T follicular helper cell (primary cell): ENCODE measurements at places on chromosomes 16 and 17.
A peak's percentile ranks its signal among the peaks of the same experiment; 100 is the strongest.

GRCh38 chr16:65235339-65236177 is 113.7 kb upstream of the CDH11 start:
- no peak for DNase-seq

- DNase-seq: peak; percentile 5
Observed at GRCh38 chr17:48510761-48511604, 19.8 kb downstream of the HOXB1 start.

- no peak for DNase-seq
Observed at GRCh38 chr17:50448643-50449042, 20.0 kb downstream of the CHAD start.

GRCh38 chr16:86048221-86048620 is 149.3 kb downstream of the IRF8 start:
- DNase-seq: no peak

GRCh38 chr17:41896726-41897125 is 22.0 kb downstream of the ACLY start:
- DNase-seq: no peak

DNA sequence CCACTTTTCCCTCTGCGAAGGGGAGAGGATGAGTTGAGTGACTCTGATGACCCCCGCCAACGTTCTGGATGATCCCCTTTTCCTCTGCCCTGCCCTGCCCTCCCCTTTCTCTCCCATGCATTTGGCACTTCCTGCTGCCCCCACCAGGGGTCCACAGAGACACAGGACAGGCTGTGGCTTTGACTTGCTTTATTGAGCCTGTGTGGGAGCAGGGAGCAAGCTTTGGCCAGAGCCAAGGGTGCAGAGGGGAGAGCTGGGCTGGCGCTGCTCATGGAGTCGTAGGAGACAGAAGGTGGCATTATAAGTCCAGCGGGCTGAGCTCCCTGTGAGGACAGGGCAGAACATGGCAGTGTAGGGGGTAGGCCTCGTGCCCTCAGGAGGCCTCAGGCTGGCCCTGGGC is 1.6 kb downstream of the PPY start:
- no peak for DNase-seq

DNA sequence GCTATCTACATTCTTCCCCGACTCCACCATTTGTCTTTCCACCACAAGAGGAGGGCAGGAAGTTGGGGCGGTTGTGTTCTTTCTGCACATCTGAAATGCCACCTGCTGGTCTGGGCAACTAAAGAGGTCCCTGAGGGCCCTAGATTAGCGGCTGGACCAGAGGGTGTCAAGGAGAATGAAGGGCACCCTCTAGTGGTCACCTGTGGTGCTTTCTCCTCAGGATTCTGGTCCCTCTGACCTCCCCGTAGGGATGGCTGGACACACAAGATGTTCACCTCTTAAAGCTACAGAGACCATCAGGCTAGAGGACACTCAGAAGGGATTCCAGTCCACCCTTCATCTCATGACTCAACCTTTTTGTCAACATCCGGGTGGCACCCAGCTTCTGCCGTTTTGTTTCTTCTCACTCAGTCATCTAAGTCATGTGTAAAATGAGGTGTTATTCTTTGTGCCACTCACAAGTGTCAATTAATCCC is 2.9 kb upstream of the SCIMP start:
- no peak for DNase-seq

DNA sequence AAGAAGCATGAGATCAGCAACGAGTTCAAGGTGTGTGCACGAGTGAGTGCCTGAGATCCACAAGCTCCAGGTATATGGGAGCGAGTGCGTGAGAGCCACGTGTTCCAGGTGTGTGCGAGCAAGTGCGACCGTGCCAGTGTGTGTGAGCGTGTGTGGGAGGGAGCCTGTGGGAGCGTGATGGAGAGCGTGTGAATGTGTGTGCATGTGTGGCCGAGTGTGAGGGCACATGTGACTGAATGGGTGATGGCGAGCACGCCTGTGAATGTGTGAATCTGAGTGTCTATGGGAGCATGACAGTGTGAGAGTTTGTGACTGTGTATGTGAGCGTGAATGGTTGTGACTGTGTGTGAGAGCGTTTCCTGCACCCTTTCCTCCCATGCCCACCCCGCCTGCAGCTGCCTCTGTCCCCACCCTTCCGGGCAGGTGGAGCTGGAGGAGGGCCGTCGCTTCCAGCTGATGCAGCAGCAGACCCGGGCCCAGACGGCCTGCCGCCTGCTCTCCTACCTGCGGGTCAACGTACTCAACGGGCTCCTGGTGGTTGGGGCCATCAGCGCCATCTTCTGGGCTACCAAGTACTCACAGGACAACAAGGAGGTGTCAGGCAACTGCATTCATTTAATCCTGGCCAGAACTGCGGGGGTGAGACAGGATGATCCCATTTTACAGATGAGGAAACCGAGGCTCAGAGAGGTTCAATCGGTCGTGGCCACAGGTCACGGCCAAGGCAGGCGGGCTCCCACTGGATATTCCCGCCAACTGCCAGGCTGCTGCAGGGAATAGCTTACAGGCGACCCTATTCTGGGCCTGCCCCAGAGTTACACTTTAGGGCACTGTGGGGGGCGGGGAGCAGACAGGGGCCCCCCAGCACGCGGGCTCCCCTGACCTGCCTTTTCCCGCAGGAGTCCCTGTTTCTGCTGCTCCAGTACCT is 3.7 kb downstream of the TMC8 start:
- DNase-seq: peak; percentile 77

DNA sequence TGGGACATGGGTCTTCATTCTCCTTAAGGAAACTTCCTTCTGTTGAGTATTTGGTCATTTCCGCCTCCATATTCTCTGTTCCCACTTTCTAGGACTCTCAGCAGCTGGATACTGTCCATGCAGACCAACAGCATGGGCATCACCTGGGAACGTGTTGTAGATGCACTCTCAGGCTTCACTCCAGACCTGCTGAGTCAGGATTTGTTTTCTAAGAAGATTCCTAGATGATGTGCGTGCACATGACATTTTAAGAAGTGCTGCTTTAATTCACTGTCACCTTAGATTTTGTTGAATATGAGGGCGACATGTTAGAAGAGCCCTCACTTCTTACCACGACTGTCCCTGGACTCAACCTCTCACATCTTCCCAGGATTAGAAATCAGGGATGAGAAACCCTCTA is 10.0 kb upstream of the SDK2 start:
- DNase-seq: no peak

- no peak for DNase-seq
Observed at GRCh38 chr16:75632857-75633256, 9.8 kb upstream of the ADAT1 start.

DNA sequence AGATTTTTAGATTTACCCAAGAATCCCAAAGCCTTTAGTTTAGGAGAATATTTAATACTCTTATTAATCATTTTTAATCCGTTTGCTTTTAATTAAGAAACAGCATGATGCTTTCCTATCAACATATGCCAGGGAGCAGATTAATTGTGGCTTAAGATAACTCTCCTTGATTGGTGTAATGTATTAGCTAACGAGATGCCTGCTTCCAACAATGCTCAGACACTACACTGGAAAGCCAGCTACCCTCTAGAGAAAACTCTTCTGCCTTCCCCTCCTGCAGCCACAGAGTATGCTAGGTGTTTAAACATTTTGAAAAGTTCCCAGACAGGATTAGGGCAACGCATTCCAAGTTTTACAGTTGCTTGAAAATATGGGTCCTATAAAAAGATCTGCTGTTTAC is 142.2 kb downstream of the AATF start:
- DNase-seq: no peak

DNA sequence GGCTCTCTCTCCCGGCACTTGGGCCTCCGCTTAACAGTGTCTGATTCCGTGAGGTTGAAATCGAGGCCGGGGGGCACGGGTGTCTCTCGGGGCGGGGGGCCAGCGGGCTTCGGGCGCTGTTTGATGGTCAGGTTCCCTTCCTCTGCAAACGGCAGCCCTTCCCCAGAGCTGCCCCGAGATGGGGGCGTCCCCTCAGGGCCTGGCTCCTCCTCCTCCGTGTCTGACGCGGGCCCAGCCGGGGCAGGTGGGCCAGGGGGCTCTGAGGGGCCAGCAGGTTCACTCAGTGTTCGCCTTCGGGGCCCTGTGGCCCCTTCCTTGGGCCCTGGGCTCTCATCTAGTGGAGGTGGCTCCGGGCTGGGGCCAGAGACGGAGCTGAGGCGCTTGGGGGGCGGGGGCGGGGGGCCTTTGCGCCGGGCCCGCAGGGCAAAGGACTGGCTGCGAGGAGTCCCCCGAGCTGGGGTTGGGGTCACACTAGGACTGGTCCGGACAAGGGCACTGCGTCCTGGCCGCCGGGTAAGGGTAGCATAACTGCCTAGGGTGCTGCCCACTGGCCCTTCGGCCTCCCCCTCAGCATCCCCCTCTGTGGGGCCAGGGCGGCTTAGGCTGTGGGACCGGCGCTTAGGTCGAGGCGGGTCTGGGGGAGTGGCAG is 13.1 kb downstream of the CASKIN2 start:
- DNase-seq: no peak

DNA sequence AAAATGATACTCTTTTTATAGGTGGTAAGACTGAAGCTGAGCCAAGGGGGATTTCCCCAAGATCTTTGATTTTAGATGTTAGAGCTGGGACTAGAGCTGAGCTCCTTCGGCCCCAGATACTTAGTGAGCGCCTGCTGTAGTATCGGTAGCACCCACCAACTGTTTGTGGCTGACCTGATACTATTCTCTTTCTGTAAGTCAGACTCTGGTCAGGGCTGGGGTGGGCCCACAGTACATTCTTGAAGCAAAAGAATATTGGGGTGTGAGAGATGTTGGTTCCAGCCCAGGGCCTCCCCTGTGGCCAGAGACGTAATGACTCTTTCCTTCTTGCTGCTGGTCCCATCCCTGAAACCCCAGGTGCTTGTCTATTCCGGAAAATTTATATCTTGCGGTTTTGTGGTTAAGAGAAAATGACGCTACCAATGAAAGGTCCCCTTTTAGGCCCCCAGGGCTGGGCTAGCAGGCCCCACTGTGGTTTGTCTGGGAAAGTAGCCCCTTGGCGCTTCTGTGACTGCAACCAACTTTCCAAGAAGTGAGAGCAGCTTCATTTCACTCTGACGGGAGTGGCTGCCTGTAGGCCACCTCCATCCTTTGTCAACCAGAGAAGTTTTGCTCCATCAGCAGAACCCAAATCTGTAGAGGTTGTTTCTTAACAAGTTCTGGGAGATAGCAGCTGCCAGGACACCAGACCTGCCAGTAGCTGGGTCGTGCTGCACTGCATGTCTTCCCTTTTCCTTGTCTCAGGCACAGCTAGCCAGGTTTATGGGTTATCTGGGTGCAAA is 86.4 kb upstream of the LGALS9 start:
- no peak for DNase-seq

GRCh38 chr16:89217388-89218191 is at the start of gene ZNF778:
Gene ZNF778 (plus strand): TSS chr16:89217703. CDS start chr16:89221128, 3,425 bp downstream.
- peak; percentile 71 for DNase-seq

DNA sequence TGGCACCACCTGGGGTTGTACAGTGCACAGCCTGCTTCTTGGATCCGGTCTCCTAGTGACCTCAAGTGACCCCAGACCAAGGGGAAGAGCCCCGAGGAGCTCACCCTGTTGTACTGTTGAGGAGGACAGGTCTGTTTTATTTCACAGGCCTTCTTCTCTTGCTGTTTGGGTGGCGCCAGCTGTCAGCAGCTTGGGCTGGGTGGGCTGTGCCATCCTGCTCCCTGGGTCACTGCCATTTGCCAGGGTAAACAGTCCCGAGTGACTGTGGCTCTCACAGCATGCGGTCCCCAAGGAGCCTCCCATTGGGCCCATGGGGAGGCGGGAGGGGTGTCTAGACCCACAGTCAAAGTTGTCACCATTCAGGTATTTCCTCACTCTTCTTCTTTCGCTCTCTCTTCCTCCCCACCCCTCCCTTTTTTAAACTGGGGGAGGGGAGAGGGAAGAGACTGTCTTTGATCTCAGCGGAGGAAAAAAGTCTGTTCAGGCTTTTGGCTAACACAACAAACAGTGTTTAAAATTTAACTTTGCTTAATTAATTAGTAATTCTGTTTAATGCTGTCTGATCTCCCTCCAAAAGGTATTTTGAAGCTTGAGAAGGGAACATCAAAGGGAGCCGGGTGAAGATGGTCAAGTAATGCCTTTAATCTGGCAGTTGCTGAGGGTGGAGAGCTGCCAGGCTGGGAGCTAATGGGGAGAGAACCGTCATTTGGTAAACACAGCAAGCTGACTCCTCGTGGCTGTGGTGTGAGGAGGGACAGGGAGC is 64.0 kb downstream of the SNX20 start:
- DNase-seq: no peak

- DNase-seq: no peak
Observed at GRCh38 chr17:7484919-7485377, 782 bp downstream of the POLR2A start.

GRCh38 chr17:65364438-65364837 is 197.0 kb downstream of the AXIN2 start:
- DNase-seq: no peak

DNA sequence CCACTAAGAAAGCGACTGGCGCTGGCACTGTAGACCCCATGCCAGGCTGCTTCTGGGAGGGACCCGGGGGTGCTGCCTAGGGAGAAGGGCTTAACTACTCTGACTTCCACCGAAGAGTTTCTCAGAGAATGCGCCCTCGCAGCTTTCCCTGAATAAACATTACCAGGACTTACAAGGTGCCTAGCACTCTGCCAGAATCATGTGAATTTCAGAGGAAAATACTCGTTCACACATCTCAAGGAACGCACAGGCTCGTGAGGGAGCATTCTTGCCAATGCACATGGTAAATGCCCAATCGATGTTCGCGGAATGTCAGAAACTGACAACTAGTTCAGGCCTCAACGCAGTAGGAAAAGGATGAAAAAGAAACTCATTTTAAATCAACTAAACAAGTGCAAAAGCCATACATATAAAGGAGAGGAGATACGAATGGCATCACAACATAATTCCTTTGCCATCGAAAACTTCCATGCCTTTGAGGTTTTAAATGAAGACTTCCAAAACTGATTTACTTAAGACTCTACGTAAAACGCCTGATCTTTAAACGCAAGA is 999 bp downstream of the CMC2 start:
- DNase-seq: no peak

GRCh38 chr17:51435641-51436091 is 175.3 kb downstream of the UTP18 start:
- no peak for DNase-seq

GRCh38 chr16:75909746-75910145 is 183.5 kb upstream of the CPHXL start:
- DNase-seq: no peak

DNA sequence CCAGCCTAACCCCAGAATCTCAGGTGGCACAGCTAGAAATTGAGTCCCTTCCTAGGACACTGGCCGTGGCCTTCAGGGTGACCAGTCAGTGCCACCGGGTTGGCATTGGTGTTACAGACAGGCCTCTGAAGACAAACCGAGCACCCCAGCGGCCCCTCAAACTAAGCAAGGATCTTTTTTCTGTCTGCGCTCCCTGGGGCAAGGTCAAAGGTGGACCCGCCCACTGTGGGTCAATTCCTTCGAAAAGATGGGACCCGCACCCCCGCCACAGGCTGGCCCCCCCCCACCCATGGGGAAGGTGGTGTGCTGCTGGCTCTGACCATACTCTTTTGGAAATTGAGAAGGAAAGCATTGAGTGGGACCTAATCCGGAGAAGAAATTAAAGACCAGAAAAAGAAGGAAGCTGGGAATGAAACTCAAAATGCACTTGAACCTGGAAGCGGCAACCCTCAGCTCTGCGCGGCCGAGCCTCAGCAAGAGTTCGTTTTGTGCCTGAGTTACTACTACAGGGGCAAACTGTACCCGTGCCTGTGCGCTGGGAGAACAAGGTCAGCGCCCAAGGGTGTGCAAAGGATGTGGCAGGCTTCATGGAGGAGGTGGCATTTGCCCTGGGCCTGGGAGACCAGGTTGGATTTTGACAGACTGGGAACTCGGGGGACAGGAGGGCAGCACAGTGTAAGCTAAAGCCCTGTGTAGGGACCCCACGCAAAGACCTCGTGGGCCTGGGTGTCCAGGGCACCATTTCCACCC is 20.4 kb downstream of the TMC6 start:
- DNase-seq: no peak

- DNase-seq: peak; percentile 82
Observed at GRCh38 chr16:66934138-66934838, at the start of gene CIAO2B. Gene CIAO2B (minus strand): TSS chr16:66934402. CDS start chr16:66934364, 38 bp downstream.
